ENCODE measurements at places on chromosomes 1 and 21. TPM values are rescaled to one million over a fixed set of nuclear protein-coding genes. Genes with fewer than 3 reads are reported as not detected.

GART gene
- total RNA-seq = 232 TPM

SLC44A3 gene
- not detected for total RNA-seq

TEDDM1 gene
- total RNA-seq = not detected

SRGAP2B gene
- total RNA-seq = 14.4 TPM

PLEKHN1 gene
- 1.3 TPM for total RNA-seq

TRIM45 gene
- total RNA-seq = 0.27 TPM

DNA sequence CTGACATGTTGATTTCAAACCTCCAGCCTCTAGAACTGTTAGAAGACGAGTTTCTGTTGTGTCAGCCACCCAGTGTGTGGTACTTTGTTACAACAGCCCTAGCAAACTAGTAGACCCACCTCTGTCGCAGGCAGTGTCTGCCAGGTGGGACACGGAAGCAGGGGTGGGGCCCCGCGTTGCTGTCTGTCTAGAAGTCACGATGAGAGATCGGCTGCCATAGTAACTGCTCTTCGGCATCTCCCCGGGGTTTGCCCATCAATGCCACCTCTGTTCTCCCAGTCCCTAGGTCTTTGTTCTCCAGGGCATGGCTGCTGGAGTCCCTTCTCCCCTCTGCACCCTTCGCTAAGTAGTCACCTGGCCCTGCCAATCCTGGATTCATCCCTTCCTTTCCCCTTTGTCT is 15.2 kb upstream of the CLSTN1 start:
- DNase-seq = no peak
- H3K36me3 ChIP-seq = no peaks in the 10 kb centered on the region
- H3K4me3 ChIP-seq = no peak overlapping the region

GRCh38 chr1:50458507-50458906 is 35.3 kb upstream of the DMRTA2 start:
- H3K27ac ChIP-seq = no peak overlapping the region
- H3K36me3 ChIP-seq = peaks cover 2% of the 10 kb centered on the region
- H3K27me3 ChIP-seq = no peaks in the 10 kb centered on the region
- H3K4me3 ChIP-seq = no peak overlapping the region
- H3K4me1 ChIP-seq = peaks cover 6% of the 10 kb centered on the region

- H3K36me3 ChIP-seq = no peaks in the 10 kb centered on the region
- no peak overlapping the region for H3K27ac ChIP-seq
- no peak for DNase-seq
- H3K4me1 ChIP-seq = peaks cover 8% of the 10 kb centered on the region
These were observed 79.1 kb upstream of the ARTN start for GRCh38 chr1:43854473-43854872.

DNA sequence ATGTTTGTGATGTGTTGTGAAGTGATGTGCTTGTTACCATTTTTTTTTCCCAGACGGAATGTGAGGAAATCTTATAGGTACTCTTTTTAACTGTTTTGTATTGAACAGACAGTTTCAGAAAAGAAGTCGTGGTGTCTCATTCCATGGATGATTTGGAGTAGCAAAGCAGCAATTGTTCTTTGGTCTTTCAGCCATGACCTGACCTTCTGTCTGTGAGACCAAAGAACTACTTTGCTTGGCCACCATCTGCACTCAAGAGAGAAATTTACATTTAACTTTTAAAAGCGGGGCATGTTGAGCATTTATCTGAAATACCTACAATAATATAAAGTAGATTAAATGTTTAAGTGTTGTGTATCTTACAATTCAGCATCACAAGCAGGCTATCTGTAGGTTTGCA is 90.2 kb downstream of the SDCCAG8 start:
- peaks cover 10% of the 10 kb centered on the region for H3K36me3 ChIP-seq
- no peak overlapping the region for H3K27ac ChIP-seq
- DNase-seq = no peak
- H3K4me3 ChIP-seq = no peak overlapping the region
- no peaks in the 10 kb centered on the region for H3K27me3 ChIP-seq
- peaks cover 3% of the 10 kb centered on the region for H3K4me1 ChIP-seq

DNA sequence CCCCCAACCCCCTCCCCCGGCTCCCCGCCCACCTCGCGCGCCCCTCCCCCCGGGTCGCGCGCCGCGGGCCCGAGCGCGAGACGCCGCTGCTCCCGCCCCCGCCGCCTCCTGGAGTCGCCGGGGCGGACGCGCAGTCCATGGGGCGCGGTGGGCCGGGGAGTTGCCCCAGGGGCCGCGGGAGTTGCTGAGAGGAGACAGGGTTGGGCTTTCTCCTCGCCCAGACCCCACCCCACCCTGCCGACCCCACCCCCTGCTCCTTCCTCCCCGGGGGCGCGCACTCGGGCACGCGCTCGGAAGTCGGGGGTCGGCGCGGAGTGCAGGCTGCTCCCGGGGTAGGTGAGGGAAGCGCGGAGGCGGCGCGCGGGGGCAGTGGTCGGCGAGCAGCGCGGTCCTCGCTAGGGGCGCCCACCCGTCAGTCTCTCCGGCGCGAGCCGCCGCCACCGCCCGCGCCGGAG is at the start of gene LAMC1:
Gene LAMC1 (plus strand): TSS at position 275 of the 455 bp plus-strand sequence. CDS start 297 bp downstream, outside the sequence.
- no peaks in the 10 kb centered on the region for H3K36me3 ChIP-seq
- no peak within 1 kb of the TSS for H3K27ac ChIP-seq
- H3K4me1 ChIP-seq = peaks cover 18% of the 10 kb centered on the region
- DNase-seq = peak; percentile 18

DNA sequence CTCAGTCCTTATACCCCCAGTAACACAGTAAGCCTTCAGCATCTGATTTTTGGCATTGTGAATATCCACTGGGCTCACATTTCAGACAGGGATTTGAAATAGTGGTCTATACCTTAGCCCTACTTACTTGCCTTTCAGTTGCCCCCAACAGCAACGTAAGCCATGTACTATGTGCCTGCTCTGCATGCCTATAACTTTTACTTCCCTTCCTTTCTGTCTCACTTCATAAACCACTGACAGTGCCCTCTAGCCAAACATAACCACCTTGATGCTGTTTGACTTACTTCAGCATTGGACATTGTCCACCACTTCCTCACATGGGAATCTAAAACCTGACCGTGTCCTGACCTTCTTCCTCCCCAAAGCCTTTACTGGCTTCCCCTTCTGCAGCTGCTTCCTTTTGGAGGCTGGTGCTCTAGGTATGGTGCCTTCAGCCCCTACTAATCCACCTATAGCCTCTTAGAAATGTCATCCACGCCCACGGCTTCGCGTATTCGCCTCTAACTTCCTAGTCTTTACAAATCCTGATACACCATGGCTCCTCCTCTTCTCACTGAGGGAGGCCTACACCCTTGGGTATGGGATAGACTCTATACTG is 3.6 kb upstream of the ZNF672 start:
- H3K4me1 ChIP-seq = peaks cover 3% of the 10 kb centered on the region
- no peak overlapping the region for H3K27ac ChIP-seq
- H3K36me3 ChIP-seq = peaks cover 4% of the 10 kb centered on the region
- peak; percentile 59 for DNase-seq

DNA sequence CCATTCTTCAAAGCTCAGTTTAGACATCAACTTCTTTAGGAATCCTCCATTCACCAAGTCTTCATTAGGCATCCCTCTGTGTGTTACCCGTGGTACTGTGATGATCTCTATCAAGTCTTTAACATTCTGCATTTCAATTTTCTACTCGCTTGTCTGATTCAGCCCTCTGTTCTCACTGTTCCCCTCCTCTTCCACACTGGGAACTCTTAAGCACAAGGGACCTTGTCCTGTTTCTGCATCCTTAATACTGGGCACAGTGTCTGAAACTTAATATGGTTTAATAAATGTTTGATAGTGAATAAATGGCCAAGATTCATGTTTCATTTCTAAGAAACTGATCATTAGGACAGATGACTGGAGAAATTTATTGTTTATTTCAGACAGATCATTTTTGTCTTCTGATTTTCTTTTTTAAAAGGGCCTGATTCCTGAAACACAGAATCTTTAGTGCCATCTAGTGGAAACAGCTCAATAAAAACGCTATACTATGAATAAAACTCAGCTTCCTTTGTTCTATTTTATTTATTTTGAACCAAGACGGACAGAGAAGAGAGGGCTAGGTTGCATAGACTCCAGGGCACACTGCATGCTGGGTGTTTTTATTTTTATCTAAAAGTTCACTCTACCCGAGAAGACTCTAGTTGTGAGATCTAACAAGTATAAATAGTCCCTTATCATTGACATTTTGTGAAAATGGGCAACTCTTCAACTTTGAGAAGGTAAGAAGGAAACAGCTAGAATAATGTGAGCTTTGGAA is 7.0 kb upstream of the TRIM45 start:
- H3K36me3 ChIP-seq = no peaks in the 10 kb centered on the region
- no peaks in the 10 kb centered on the region for H3K4me1 ChIP-seq
- peaks cover 3% of the 10 kb centered on the region for H3K27me3 ChIP-seq

GRCh38 chr1:228016653-228017355 is 10.0 kb downstream of the WNT3A start:
- H3K36me3 ChIP-seq = no peaks in the 10 kb centered on the region
- no peaks in the 10 kb centered on the region for H3K27me3 ChIP-seq
- H3K4me3 ChIP-seq = no peak overlapping the region
- no peak for DNase-seq

DNA sequence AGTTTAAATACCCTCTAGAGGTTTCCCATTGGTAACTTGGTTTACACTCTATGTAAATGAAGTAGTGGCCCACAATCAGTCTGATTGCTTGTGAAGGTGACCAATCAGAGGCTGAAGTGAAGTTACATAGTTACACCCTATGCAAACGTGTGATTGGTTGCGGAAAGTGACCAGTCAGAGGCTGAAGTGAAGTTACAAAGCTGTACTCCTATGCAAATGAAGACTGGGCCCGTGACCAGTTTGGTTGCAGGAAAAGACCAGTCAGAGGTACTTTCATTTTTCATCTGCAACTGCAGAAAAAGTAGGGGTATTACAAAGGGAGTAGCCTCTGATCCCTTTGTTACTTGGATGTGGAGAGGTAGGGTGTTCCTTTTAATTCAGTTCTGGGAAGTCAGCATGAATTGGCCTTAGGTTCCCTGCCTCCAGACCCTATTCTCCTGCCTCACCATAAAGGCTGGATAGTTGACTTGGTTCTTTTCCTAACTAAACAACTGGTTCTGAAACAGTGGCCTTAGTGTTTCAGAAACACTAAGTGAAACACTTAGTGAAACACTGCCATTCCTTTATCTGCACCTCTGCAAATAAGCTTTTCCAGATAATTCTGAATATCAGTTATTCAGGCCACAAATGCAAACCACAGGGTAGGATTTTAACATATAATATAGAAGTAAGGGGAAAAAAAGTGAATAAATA is 39.3 kb downstream of the MAGI3 start:
- no peak overlapping the region for H3K4me3 ChIP-seq
- H3K36me3 ChIP-seq = no peaks in the 10 kb centered on the region
- H3K27me3 ChIP-seq = no peaks in the 10 kb centered on the region

- no peak overlapping the region for H3K27ac ChIP-seq
- peaks cover 18% of the 10 kb centered on the region for H3K4me1 ChIP-seq
- no peak for DNase-seq
- no peaks in the 10 kb centered on the region for H3K36me3 ChIP-seq
- H3K27me3 ChIP-seq = no peaks in the 10 kb centered on the region
These were observed 16.6 kb upstream of the GSTM4 start for GRCh38 chr1:109639063-109639840.

DNA sequence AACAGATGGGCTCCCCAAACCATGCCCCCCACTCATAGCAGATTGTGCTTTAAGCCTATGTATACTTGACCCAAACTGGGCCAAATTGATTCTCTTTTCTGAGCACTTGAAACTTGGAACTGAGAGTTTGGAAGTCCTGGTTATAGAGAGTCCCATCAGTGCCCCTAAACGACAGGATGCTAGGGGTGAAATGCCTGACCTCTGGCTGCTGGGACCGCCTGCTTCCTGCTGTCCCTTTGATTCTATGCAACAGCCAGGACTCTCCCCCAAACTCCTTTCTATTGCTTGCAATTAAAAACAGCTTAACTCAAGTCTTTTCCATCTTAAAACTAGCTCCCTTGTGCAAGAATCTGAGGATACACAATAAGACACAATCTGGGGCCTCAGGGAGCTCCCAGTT is 4.7 kb downstream of the C1orf210 start:
- H3K4me3 ChIP-seq = no peak overlapping the region
- no peaks in the 10 kb centered on the region for H3K4me1 ChIP-seq
- H3K27ac ChIP-seq = no peak overlapping the region
- H3K36me3 ChIP-seq = no peaks in the 10 kb centered on the region
- peaks cover 1% of the 10 kb centered on the region for H3K27me3 ChIP-seq

- H3K36me3 ChIP-seq = no peaks in the 10 kb centered on the region
- H3K27me3 ChIP-seq = peaks cover 5% of the 10 kb centered on the region
These were observed 8.2 kb upstream of the ACTL8 start for GRCh38 chr1:17746920-17747319.

- no peak for DNase-seq
- H3K4me1 ChIP-seq = no peaks in the 10 kb centered on the region
- no peak overlapping the region for H3K27ac ChIP-seq
- H3K4me3 ChIP-seq = no peak overlapping the region
- peaks cover 13% of the 10 kb centered on the region for H3K27me3 ChIP-seq
- H3K36me3 ChIP-seq = no peaks in the 10 kb centered on the region
These were observed 162.7 kb downstream of the ZNF648 start for GRCh38 chr1:181898773-181899172.

DNA sequence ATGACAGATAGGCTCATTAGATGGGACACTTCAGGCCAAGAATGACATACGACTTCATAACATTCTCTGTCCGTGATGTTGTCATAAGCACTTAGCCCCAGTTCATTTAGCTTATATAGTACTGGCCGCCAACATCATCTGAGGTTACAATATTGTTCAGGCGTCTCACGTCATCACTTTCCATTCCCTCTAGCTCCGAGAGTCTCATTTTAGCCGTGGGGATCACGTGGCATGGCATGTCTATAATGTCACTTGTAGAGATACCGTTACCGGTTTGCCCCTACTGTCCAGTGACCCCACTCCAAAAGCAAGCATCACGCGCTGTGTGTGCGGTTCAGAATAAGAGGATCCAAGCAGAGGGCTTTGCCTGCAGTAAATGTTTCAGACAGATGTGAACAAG is 34.6 kb upstream of the HEATR1 start:
- no peak overlapping the region for H3K4me3 ChIP-seq
- no peaks in the 10 kb centered on the region for H3K36me3 ChIP-seq
- no peaks in the 10 kb centered on the region for H3K4me1 ChIP-seq

- no peak overlapping the region for H3K27ac ChIP-seq
- H3K27me3 ChIP-seq = peaks cover 18% of the 10 kb centered on the region
- H3K4me1 ChIP-seq = peaks cover 14% of the 10 kb centered on the region
- no peaks in the 10 kb centered on the region for H3K36me3 ChIP-seq
- no peak overlapping the region for H3K4me3 ChIP-seq
These were observed 10.7 kb upstream of the FHAD1 start for GRCh38 chr1:15236321-15236721.

DNA sequence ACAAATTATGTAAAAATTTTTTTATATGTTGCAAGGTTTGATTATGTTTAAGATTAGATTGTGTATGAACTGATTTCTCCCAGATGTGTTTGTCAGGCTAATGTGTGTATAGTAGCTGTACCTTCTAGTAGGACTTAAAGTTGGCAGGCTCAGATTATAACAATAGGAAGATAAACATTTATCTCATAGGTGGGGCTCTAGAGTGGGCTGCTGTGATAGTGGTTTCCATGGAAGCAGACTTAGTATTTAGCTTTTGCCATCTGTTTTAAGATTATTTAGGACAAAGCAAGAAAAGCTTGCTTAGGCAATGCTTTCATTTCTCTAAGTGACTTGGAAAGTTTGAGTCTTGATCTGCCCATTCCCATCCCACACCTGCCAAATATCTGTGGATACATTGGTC is 187.7 kb upstream of the CACYBP start:
- no peak overlapping the region for H3K4me3 ChIP-seq
- H3K36me3 ChIP-seq = peaks cover 7% of the 10 kb centered on the region

GRCh38 chr1:91501523-91501851 is 836 bp downstream of the CDC7 start:
- H3K4me3 ChIP-seq = no peak overlapping the region
- no peak overlapping the region for H3K27ac ChIP-seq
- peaks cover 18% of the 10 kb centered on the region for H3K4me1 ChIP-seq
- DNase-seq = peak; percentile 43
